ENCODE measurements at places on chromosomes 5 and 9.

DNA sequence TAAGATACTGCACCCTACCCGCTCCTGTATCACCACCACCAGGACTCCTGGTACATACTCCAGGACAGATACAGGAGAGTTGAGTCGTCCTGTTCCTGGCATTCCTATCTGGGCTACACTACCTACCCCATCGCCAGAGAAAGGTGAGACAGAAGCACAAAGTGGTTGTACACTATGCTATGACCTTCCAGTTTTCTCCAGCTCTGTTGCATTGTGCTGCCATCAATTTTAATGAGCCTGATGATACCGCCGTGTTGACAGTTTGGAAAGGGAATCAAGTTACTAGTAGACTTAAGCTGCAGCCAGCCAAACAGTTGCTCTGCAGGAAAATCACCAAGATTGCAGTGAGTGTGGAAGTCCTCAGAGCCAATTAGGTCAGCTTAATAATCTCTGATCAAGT is 35.2 kb downstream of the ANP32B start:
- no peak for DNase-seq

DNA sequence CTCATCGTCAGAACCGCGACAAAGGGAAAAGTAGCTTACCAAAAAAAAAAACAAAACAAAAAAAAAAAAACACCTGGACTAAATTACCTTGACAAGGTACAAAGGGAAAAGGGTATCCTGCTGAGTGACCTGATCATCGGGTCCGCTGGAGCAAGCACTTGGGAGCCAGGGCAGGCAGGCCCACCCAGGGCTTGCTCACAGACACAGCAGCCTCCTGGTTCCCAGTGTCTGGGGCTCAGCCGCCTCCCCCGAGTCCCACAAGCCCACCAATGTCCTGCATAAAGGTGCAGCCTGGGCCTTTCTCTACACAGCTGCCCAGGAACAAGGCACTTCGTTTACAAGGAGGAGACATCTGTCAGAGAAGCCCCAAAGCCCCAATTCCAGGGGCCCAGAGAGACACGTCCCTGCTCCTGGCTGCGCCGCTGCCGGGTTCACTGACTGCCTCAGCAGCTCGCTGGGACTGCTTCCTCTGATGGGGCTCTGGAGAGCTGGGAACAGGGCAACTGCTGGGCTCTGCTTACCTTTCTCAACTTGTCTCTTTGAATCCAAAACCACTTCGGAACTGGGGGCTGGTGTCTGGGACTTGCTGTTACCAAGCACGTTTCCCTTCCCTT is 63.4 kb downstream of the GOLM1 start:
- no peak for DNase-seq

GRCh38 chr5:176994460-176995121 is 12.0 kb downstream of the UIMC1 start:
- DNase-seq, result no peak

DNA sequence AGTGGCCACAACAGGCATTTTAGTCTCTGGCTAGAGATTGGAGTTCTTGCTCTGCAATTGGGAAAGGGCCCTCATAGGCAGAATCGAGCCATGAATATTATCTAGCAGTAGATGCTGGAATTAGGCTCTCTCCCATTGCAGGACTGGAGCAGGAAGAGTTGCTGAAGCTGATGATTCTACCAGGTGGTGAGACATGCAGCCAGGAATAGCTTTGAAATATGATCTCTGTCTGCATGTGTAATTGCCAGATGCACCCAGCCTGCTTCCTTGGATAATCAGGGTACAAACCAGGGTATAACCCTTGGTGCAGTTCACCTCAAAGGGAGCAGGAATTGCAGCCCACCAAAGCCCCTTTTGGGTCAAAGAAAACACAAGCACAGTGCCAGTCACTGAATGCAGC is 211.4 kb upstream of the FTMT start:
- no peak for DNase-seq

- DNase-seq, result no peak
These were observed 13.3 kb upstream of the COL5A1 start for GRCh38 chr9:134628354-134628736.

DNA sequence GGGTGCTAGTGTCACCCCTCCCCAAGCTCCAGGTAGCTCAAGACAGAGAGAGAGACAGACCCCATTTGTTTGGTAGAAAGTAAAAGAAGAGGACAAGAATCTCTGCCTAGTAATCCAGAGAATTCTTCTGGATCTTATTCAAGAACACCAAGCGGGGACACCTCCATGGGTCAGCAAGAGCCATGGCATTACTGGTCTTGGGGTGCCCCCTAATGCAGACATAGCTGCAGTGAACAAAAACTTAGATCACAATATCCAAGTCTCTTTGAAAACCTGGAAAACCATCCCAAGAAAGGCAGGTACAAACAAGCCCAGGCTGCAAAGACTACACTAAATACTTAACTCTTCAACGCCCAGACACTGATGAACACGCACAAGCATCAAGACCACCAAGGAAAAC is 29.9 kb upstream of the PDE4D start:
- DNase-seq, result no peak

DNA sequence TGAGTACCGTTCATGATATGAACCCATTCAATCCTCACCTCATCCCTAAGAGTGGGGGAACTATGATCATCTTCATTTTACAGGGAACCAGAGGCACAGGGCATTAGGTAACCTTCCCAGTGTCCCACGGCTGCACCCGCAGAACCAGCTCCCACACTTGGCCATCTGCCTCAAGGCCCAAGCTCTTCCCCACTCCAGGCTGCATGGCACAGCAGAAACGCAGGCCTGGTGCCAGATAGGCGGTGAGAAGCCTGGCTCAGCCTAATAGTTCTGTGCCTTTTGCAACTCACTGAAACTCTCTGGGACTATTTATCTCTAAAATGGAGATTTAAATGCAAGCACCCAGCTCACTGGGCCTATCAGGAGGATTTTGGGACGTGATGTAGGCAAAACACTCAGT is 90.8 kb upstream of the ZNF618 start:
- no peak for DNase-seq

DNA sequence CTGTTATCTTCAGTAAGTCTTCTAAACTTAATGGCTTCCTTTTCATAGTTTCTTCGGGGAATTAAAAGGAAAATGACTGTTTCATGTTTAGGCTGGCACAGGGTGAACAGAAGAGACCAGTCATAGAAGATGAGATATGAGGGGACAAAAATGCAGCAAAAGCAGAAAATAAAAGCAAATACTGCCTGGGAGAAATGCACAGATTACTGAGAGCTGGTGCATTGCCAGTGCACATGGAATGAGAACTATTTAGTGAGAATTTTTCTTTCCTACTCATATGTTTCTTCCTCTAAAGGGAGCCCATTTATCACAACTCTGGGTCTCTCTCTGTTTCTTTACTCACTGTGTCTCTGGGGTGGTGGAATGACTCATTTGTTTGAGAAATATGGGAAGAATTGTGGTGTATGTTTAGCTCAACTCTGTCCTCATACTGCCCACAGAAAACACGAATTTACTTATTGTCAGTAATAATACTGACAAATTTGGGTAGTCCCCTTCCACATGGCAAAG is 25.9 kb upstream of the ANKRD55 start:
- no peak for DNase-seq

DNA sequence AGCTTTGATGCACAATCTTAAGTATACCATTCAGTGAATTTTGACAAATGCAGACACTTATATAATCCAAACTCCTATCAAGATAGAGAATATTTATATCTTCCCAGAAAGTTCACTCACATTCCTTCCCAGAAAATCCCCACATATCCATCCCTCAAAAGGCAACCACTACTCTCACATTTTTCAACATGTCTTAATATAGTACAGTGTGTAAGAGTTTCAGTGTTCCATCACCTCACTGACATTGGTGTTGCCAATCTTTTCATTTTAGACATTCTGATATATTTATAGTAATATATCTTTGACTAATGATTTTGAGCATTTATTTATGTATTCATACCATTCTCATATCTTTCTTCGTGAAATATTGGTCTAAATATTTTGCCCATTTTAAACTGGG is 38.1 kb upstream of the JAK2 start:
- no peak for DNase-seq

DNA sequence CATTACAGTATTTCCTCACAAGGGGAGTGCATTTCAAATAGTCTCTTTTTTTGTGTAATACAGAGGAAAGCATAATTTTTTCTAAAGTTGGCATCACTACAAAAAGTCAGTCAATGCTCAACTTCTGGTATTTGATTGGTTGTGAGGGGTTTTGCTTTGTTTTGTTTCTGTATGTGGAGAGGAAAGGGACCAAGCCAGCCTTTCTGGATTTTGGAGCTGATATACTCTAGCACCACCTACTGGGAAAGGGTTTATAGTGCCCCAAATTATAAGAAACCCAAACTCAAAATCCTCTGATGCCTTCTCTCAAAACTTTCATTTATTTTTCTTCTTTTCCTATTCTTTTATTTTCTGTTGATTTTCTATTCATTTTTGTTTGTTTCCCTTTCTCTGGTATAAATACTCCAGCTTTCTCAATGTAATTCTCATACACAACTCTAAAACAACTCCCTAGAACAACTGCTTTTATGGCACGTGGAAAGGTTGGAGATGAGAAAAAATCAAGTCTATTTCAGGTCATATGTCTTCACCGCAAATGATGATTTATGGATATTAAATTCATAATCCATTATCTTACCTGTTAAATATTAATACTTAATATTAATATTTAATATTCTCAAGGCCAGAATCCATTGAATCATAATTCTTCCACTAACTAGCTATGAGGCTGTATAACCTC is 69.5 kb upstream of the ANXA1 start:
- DNase-seq, result no peak

DNA sequence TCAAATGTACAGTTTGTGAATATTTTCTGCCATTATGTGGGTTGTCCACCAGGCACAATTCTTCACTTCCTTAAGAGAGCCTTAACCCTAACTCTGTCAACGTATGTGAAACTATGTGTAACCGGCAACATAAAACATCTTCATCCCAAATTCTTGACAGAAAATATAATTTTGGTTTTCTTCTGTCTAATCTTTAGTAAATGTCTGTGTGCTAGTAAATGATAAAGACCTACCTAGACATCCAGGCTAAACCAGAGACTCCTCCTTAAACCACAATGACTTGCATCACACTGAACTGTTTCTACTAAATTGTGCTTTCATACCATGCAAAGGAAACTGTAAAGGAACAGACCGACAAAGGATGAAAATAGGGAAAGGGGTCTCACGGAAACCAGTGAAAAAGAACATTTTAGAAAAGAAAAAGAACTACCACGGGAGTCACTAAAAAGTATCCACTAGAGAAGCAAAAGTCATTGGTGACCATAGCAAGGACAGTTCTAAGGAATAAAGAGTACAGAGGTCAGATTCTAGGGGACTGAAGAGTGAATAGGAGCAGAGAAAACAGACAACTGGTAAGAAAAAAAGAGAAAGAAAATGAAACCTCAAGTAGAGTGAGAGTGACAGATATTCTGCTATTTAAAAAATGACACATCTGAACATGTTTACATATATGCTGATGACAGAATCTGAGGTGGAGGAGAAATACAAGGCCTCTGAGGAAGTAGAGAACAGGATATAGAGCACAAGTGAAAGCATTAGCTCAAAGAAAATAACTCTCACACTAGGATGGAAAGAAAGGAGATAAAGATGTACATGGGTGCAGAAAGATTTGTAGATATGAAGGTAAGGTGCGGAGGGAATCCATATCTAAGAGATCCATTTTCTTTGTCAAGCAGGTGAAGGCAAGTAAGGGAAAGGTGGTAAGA is 49.4 kb downstream of the FNIP1 start:
- DNase-seq, result no peak

GRCh38 chr5:177361418-177362291 is 3.9 kb downstream of the RGS14 start:
- DNase-seq, result no peak

- no peak for DNase-seq
These were observed 8.8 kb downstream of the TENT2 start for GRCh38 chr5:79621056-79621455.

DNA sequence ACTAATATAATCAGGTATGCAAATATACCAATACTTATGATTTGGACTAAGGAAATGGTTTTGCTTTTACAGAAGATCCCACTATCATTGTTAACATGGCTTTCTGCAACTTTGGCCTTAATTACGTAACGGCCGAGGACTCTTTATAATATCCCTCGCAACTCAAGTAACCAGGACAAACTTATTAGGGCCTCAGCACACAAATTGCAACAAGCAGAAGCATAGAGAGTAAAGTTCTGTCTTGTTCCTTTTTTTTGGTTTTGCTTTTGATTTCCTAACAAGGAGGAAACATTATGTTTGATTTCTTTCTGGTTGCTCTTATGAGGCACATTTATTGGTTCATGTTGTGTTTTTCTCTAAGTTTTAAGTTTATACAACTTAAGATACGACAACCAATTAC is 60.4 kb downstream of the RORB start:
- no peak for DNase-seq

GRCh38 chr5:44275908-44276307 is 113.3 kb downstream of the FGF10 start:
- DNase-seq, result no peak

DNA sequence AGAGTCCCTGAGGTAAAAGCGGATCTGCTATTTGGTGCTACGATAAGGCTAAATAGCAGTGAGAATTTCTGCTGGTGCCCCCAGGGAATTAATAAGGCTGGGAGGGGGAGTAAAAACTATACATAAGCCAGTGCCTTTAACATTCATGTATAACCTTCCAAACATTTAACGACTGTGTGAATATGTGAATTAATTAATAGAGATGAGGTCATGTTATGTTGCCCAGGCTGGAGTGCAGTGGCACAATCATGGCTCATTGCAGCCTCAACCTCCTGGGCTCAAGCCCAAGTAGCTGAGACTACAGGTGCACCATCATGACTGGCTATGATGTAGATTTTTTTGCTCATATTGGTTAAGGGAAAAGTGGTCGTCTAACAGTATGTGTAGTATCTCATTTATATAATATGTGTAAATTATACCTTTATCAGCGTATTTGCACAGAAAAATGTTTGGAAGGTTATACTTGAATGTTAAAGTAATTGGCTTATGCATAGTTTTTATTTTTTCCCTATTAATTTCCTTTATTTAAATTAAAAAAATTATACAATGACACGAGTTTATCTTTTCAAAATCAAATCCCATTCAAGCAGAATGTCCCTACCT is 64.6 kb downstream of the EHMT1 start:
- DNase-seq, result no peak

DNA sequence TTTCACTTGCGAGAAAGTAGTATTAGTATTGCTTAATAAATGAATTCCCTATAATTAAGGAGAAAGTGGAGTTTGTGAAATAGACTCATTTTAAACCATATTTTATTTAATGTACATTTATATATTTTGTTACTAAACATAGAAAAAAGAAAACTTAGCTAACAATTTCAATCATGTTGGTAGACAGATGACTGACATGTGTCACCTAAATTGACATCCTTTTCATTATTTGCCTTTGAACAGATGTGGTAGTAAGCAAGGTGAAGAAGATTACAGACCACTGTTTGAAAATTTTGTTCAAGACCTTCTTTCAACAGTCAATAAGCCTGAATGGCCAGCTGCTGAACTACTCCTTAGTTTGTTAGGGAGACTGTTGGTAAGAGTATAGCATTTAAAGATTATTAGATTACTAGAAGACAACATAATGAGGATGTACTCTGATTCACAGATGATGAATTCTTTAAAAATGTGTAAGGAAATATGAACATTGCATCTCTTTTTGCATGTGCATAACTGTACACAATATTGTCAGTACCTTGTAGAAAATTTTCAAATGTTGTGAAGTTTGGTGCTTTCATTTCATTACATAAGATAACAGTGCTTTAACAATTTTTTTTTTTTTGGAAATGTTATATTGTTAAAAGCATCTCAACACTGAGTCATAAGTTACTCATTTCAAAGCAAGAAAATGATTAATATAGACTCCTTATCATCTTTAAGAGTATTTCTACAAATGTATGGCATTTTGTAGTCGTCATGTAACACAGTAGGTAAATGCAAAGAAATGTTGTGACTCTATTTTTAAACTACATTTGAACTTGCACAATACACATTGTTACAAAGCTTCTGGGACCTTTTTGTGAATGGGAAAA is 139.5 kb downstream of the NIPBL start:
- no peak for DNase-seq

Measured in H9 (cell line).